ENCODE measurements at places on chromosomes 13 and 19.

- DNase-seq: no peak
These were observed 2.6 kb upstream of the NAT14 start for GRCh38 chr19:55482156-55482961.

GRCh38 chr13:106183410-106184065 is 351.9 kb downstream of the EFNB2 start:
- no peak for DNase-seq

DNA sequence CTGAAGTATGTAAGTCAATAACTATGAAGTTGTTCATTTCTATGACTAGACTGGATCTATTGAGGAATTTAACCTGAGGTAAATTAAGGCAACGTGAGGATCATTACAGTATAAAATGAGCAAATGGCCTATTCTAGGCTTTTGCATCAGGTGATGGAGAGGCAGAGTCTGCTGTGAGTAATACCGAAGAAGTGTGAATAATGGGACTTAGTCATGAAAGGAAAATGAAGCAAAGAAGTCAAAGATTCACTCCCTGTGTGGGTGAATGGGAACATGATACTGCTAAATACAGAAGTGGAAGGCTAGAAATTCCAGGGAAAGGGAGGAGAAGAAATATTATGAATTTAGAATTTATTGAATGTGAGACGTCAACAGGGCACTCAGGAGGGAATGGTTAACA is 774.1 kb downstream of the LIG4 start:
- no peak for DNase-seq

DNA sequence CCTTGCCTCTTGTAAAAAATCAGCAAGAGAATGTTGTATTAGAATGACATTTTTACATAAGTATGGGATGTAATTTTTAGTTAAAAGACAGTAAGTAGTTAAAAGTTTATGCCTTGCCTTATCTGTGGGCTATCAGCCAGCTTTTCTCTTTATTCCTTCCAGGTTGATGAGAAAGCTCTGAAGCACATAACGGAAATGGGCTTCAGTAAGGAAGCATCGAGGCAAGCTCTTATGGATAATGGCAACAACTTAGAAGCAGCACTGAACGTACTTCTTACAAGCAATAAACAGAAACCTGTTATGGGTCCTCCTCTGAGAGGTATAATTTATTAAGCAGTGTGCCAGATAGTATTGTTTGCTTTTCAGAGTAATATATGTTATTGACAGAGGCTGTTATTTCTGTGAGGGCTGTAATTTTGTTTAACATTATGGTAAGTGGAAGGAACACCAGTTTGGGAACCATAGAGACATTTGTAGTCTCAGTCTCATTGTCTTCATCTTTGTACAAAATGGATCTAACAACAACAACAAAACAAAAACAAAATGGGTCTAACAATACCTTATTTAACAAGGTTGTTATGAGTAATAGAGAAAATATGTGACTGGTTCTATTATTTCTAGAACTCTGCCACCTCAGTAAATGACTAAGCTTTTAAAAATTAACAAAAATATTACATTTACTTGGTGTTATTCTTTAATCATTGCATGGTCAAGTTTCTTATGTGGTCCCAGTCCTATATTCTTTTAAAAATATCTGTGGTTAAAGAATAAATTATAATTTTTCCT is 112.8 kb downstream of the TDRD3 start:
- DNase-seq: no peak

- DNase-seq: no peak
These were observed 549.6 kb upstream of the SLC10A2 start for GRCh38 chr13:103615771-103616170.
